ENCODE measurements at places on chromosomes 1 and 21. TPM values are rescaled to one million over a fixed set of nuclear protein-coding genes. Genes with fewer than 3 reads are reported as not detected.

GRCh38 chr1:234781241-234782065 lies 171.5 kb upstream of the IRF2BP2 start:
- no peaks in the 10 kb centered on the region for H3K36me3 ChIP-seq
- DNase-seq: no peak

DNA sequence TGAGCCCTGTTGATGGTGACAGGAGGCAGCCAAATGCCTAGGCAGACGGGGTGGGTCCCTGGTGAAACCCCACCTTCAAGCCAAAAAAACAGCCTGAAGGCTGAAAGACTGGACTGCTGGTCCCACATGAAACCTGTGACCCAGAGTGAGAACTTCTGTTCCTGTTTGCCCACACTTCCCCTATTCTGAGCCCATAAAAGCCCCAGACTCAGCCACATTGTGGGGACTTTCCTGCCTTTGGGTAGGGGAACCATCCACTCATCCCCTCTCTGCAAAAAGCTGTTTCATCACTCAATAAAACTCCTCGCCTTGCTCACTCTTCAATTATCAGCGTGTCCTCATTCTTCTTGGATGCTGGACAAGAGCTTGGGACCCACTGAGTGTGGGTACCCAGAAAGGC lies 25.2 kb downstream of the HTR6 start:
- no peak for DNase-seq
- H3K4me3 ChIP-seq: no peak overlapping the region
- no peaks in the 10 kb centered on the region for H3K27me3 ChIP-seq
- no peaks in the 10 kb centered on the region for H3K36me3 ChIP-seq

GRCh38 chr1:37305841-37306240 lies 168.5 kb upstream of the ZC3H12A start:
- H3K4me1 ChIP-seq: no peaks in the 10 kb centered on the region
- H3K4me3 ChIP-seq: no peak overlapping the region
- no peak for DNase-seq
- H3K36me3 ChIP-seq: no peaks in the 10 kb centered on the region

DNA sequence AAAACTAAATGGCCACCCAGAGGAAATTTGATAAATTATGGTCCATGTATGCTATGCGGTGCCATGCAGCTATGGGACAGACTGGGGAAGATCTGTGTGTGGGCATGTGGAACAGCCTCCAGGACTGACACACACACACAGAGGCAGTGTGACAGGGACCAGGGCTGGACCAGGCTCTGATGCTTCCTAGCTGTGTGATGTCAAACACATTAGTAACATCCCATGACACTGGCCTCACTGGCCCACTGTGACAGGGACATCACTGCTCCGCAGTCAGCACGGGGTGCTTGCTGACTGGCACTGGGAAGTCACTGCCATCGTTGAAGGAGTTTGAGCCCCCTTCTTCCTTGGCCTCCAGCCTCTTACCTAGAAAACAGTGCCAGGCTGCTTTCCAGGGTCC lies 13.9 kb downstream of the RAP1GAP start:
- DNase-seq: peak; percentile 15
- no peaks in the 10 kb centered on the region for H3K36me3 ChIP-seq
- no peak overlapping the region for H3K4me3 ChIP-seq
- peaks cover 3% of the 10 kb centered on the region for H3K4me1 ChIP-seq
- peaks cover 38% of the 10 kb centered on the region for H3K27me3 ChIP-seq
- H3K27ac ChIP-seq: no peak overlapping the region

SLC35D1 gene
- total RNA-seq: 6.8 TPM

- DNase-seq: peak; percentile 88
- no peaks in the 10 kb centered on the region for H3K36me3 ChIP-seq
- H3K4me1 ChIP-seq: peaks cover 61% of the 10 kb centered on the region
- H3K27me3 ChIP-seq: no peaks in the 10 kb centered on the region
- H3K4me3 ChIP-seq: peak overlapping the region; percentile 82
Observed at GRCh38 chr1:160116283-160117147, 956 bp downstream of the ATP1A2 start.

GRCh38 chr1:245682638-245683628 lies 528.1 kb downstream of the KIF26B start:
- no peaks in the 10 kb centered on the region for H3K4me1 ChIP-seq
- peaks cover 4% of the 10 kb centered on the region for H3K27me3 ChIP-seq
- DNase-seq: no peak
- no peak overlapping the region for H3K27ac ChIP-seq
- H3K36me3 ChIP-seq: no peaks in the 10 kb centered on the region
- H3K4me3 ChIP-seq: no peak overlapping the region

DNA sequence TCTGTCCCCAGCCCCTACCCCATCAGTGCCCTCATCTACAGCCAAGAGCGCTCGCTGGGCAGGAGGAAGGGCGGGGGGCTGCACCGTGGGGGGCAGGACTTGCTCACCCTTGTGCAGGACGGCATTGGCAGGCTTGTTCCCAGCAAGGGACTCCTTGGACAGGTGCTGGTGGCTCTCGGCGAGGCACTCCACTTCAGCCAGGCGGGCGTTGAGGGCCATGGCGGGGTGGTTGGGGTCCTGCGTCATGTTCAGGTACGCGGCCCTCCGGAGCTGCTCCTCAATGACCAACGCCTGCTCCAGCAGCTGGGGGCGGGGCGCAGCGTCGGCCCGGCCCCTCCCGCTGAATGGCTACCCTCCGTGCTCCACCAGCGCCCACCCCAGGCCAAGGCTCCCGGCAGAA lies 64.0 kb downstream of the KCNAB2 start:
- H3K27me3 ChIP-seq: peaks cover 3% of the 10 kb centered on the region
- DNase-seq: peak; percentile 6

Measured in psoas muscle (tissue), 8 donors.